ENCODE measurements at places on chromosomes 1 and 21. TPM values are rescaled to one million over a fixed set of nuclear protein-coding genes. Genes with fewer than 3 reads are reported as not detected.

DNA sequence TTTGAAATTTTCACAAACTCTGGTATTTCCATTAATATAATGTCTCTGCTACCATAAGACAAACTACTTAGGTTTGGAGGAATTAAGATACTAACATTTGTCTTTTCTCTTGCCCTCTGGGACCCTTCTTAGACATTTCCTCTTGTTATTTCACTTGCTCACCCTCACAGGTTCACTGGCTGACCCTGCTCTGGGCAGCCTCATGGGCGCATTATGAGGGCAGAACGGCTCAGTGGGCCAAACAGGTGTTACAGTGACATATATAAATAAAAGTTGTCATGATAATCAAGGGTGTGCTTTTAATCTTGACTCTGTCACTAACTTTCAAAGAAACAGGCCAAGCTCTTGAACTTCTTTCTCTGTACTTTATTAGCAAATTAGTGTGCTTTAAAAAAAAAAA, 46.5 kb downstream of the ZNHIT6 start:
- no peak for DNase-seq

- DNase-seq, result no peak
Observed at GRCh38 chr1:29679828-29680558, 443.7 kb downstream of the PTPRU start.

DNA sequence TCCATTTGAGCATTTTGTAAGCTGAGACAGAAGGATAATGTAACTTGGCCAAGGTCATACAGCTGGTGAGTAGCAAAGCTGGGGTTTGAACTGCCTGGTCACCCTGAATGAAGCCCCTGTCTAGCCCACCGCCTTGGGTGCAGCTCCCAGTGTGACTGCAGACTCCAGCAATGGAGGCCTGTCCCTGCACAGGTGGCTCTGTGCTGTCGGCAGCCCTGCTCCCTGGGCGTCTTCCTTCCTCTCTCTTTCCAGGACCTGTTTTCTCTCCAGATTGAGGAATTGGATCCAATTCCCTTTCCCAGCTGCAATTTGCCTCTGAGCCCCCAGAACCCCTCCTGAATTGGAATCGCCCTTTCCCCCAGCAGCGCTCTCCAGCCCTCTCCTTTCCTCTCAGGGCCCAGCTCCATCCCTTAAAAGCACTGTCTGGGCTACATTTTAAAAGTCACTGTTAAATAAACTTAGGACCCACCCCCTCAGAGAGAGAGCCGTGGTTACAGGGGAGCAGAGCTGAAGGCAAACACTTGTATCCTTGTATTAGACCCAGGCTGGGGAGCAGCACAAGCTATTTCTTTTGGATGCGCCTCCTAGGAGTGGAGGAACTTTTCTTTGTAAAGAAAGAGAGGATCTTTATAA, 161.4 kb upstream of the LMO4 start:
- DNase-seq, result no peak

GRCh38 chr21:45893740-45894449, 87.7 kb upstream of the COL6A1 start:
- no peak for DNase-seq

- no peak for DNase-seq
Observed at GRCh38 chr21:35408401-35408800, 359.3 kb upstream of the RUNX1 start.

DNA sequence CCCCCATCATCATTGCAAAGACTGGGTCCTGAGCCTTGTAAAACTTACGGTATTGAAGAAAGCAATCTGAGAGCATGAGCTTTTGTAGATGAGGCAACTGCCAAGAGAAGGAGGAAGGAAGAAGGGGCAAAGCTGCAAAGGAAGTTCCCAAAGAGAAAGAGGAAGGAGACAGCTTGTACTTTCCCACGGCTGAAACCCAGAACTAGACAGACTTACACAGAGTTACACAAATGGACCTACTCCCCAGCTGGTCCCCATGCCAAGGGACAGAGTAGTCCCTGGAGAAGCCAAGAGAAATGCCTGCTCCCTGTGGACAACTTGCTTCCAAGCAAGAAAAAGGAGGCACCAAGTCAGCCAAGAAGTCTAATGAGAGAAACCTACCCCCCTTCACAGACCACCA, 22.6 kb downstream of the SLC5A9 start:
- no peak for DNase-seq

DNA sequence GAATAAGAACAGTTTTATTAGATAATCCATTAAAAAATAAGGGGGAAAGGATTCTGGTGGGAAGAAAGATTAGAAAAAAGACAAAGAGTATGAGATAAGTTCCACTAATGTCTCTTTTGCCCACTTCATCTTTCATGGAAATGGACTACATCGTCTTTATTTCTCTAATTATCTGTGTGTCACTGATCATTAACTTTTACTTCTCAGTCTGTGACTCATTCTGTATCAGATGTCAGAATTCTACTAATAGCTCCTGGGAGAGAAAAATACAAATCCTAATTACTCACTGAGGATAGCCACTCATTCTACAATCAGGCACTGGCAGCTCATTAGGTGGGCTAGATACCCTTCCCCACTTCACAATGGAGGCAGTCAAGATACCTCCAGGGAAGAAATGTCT, 41.7 kb downstream of the ILDR2 start:
- DNase-seq, result peak; percentile 65

GRCh38 chr1:36172983-36173382, 17.0 kb downstream of the MAP7D1 start:
- no peak for DNase-seq

PADI3 gene
- 0.09 TPM for polyA plus RNA-seq

DNA sequence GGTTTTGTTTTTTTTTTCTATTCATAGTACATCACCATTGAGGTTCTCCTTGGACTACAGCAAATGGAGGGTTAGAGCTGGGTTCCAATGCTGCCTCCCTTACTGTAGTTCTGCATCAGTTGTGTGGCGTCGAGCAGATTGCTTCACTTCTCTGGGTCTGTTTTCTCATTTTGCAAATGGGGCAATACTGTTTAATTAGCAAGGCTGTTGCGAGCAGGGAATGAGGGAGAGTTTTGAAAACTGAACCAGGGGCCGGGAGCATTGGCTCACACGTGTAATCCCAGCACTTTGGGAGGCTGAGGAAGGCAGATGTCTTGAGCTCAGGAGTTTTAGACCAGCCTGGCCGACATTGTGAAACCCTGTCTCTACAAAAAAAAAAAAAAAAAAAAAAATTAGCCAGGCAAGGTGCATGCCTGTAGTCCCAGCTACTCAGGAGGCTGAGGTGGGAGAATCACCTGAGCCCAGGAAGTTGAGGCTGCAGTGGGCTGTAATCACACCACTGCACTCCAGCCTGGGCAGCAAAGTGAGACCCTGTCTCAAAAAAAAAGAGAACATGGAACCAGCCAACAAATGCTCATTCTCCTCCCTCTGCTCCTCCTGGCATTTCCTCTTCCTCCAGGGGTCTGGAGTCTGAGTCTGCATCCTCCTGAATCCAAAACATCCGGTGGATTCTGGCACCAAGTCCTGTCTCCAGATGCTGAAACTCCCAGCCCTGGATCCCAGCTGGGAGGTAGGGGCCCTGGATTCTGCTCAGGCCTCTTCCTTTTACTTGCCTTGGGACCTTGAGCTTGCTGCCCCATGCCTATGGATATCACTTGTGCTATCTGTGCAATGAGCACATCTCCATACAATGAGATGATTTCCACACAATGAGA, 3.7 kb upstream of the PLOD1 start:
- DNase-seq, result peak; percentile 16

DNA sequence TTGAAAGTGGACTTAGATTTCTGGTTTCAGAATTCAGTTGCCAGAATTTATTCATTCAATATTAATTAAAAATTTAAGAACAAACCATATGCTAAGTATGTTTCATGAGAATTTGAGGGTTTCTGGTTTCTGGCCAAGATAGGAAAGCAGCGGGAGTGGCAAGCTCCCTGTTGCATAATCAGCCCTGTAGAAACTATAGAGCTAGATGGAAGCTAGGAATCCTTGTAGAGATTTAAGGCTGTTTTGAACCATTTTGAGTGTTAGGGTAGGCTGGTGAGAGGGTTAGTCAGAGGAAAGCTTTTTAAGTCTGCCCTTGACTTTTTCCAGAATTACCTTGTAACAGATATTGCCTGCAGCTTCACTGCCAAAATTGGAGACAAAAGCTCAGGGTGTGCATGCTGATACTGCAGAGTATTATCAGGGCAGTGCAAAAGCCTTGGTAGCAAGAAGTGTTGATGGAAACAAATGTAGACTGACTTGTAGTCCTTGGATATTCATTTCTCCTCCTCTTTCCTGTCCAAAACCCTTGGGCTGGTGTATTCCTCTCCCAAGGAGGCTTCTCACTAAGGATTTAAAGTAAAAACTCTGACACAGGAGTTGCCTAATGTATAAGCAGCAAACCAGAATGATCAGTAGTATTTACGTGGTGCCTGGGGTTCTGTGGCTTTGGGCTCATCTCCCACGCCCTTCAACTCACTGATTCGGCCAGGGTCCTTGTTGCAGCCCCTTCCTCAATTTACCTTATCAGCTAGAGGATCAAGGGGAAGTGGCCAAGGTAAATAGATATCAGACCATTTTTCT, 12.6 kb upstream of the GIPC2 start:
- DNase-seq, result no peak

LIPI gene
- polyA plus RNA-seq, result 0.65 TPM

GRCh38 chr1:16614361-16615252, 1.2 kb upstream of the NBPF1 start:
- no peak for DNase-seq

DNA sequence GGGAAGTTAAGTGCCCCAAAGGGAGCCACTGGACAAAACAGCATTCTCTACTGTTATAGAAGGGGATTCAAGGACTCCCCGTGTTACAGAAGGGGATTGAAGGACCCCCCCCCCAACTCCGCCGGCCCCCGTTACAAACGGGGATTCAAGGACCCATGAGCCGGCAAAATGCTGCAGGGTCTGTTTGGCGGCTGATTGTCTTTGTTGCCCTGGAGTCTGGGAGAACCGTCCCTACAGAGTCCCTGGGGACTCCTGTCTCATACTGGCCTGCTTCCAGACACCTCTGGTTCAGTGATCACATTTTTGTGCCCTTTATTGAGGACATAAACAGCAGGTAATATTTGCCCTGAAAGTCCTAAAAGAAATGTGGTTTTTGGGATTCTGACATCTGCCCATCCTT, 96.4 kb downstream of the SYF2 start:
- no peak for DNase-seq

ERICH3 gene
- polyA plus RNA-seq, result 0.47 TPM

CD244 gene
- 0.22 TPM for polyA plus RNA-seq

DNA sequence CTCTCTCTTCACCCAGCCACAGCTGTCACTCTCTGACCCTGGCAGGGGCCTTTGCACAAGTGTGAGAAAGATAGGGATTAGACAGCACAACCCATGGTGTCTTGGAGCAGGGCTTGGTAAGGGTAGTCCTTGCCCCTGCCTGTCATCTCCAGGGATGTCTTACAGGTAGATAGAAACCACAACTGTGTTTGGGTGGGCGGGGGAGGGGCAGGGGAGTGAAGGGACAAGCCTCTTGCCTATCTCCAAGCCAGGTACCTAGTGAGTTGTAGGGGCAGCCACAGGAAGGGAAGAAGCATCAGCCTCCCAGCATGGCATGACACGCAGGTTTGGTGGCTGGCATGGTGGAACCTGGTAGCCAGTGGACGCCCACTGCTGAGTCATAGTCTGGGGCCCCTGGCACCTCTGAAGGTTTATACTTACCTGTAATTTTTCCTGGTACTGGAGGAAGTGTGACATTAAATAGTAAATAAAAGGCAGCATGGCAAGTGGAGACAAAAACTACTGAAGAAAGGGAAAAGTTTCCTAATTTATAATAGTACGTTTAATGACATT, 97.5 kb downstream of the CLEC20A start:
- no peak for DNase-seq

DNA sequence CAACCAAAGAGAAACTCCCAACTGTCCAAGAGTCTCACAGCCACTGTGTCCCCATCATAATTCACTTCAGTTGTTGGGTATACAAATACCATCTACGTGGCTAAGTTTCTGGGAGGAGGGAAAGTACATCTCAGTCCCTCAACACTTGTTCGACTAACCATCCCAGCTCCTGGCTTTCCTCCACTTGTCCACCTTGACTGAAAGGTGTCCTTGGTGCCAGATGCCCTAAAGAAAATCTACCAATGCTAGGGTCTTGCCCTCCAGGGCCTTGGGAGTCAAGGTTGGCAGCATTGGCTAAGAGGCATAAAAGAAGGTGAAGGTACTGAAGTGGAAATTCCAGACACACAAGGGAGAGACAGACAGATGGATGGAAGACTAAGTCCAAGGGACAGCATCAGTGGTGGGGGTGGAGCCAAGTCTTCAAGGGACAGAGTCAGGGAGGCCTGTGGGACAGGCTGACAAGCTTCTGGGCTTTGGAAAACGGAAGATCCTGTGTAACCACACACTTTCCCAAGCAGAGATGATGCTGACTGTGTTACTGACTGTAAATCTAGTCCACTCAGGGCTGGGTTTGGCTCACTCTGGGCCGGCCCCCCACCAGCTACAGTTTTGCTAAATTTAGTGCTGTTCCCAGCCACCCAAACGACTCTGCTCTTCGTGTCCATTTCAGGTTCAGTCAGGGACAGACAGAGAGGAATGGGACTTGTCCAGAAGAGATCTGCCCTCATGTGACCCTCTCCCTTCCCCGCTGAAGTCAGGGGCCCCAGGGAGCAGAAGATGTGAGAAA, 60.1 kb downstream of the CD34 start:
- DNase-seq, result no peak
